ENCODE measurements at places on chromosomes 2 and 18.

- DNase-seq, result no peak
Measured at GRCh38 chr2:30287857-30288513, 56.7 kb downstream of the LBH start.

- no peak for DNase-seq
Measured at GRCh38 chr2:30226144-30227032, 4.9 kb upstream of the LBH start.

GRCh38 chr2:64683771-64684510, 30.2 kb upstream of the SERTAD2 start:
- DNase-seq, result no peak

- no peak for DNase-seq
Measured at GRCh38 chr2:148300544-148300943, 279.7 kb downstream of the MBD5 start.

DNA sequence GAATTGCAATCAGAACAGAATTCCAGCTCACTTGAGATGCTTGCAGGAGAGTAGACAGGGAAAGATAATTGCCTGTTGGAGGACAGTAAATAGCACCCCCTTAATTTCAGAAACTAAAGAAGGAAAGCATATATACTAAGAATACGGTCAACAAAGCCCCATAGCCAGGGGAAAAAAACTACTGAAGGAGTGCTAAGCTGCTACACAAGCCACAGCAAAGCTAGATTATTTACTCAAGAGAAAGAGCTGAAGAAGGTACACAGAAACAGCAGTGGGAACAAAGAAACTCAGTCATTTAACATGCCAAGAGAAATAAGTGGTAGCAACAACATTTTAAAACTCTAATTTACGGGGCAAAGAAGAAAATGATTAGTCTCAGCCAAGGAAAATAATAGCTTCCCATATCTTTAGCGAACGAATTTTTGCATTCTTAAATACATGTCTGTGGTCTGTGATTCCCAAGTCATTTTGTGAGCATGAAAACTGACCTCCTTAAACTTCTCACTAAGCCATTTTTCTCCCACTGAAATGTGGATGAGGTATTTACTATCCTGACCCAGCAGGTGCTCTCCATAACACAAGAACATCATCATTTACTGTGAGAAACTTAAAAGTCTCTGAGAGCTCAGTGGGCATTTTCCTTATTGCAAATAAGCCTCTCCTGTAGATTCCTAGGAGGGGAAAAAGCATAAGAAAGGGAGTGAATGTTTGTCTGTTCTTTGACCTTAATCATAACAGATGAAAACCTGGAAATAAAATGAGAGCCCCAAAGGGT, 196.0 kb downstream of the PAX3 start:
- no peak for DNase-seq

GRCh38 chr2:19815746-19816145, 86.0 kb downstream of the TTC32 start:
- DNase-seq, result no peak

DNA sequence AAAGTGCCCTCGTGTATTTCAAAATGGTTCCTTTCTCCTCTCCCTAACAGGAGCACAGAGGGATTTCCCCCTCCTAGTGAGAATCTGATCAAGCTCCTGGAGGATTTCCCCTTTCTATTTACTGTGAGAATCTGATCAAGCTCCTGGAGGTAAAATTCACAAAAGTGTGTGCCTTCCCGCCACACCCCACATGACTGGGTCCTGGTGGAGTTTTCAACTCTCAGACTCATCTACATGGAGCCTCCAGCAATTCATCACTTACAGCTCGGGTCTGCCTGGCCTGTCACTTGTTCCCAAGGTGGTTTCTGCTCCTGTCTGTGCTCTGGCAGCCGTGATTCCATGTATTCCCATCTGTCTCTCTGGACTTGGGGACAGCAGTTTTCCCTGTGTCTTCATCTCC, 590.7 kb downstream of the FBXO15 start:
- no peak for DNase-seq

DNA sequence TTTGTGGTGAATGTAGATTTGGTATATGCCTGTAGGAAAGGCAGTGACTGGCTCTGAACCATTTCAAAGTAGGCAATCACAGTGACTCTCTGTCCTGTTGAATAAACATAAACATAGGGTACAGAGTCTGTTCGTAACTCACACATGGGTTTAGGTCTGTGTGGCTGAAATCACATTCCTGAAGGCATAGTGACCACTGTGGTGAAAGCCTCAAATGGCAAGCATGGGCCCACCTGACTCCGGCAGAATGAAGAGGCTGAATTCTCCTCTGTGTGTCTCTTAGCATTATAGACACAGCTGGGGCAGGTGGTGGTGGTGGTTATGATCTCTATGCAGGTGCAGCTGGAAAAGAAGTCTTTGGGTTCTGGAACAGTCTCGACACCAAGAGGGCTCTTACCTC, 61.2 kb downstream of the ITGA6 start:
- DNase-seq, result no peak

GRCh38 chr2:64631771-64632170, 21.9 kb downstream of the SERTAD2 start:
- no peak for DNase-seq

DNA sequence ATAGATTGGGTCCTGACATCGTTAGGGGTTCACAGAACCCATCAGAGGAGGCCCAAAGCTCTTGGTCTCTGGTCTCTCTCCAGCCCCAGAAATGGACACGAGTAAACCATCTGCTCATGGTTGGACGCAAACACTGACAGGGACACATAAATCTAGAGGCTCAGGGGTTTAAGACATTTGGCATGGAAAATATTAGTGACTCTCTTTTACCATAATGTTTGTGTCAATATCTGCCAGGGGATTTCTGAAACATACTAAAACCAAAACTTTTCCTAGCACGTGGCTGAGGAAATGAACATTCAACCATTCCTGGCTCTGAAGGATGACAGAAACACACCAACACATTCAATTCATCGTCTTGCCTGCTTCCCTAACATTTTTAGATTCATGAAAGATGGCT, 226.2 kb downstream of the SP3 start:
- DNase-seq, result no peak

GRCh38 chr2:191001032-191001431, 12.9 kb downstream of the STAT1 start:
- DNase-seq, result no peak

GRCh38 chr2:181848261-181848886, 43.2 kb upstream of the ITPRID2 start:
- DNase-seq, result no peak

DNA sequence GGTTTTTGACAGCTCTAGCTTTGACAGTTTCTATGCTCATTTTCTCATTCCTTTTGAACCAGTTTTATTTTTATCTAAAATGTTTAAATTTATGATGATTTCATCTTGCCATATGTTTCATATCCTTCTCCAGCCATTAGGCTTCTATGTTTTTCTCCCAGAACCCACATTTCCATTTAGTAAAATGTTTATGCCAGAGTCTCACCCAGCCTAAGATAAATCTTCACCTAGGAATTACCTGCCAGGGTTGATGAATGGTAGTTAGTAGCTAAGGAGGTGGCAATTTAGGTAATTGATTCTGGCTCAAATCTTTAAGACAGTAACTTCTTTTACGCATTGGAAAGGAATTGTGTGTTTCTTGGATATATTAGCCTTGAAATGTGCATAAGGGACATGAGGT, 83.6 kb downstream of the PRKRA start:
- DNase-seq, result no peak

DNA sequence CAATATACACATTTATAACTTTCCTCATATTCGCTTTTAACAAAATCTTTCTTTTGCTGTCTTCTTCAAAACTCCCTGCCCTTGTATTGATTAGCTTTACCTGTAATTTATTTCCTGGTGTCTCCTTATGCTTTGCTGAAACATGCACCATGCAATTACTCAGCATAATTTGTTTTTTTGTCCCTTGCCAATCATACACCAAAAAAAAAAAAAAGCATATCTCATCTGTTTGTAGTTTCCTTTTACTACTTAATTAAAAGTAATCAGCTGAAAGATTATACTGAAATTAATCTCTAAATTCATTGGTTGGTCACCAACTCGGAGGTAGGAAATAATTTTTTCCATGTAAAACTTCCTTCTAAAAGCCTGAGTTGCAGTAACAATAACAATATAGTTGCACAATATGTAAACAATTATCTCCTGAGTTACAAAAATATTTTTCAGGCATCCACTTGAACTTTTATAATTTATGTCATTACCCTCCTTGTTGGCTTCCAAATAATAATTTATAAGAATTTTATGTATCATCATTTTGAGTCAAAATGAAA, 53.0 kb upstream of the ROCK1 start:
- DNase-seq, result no peak

DNA sequence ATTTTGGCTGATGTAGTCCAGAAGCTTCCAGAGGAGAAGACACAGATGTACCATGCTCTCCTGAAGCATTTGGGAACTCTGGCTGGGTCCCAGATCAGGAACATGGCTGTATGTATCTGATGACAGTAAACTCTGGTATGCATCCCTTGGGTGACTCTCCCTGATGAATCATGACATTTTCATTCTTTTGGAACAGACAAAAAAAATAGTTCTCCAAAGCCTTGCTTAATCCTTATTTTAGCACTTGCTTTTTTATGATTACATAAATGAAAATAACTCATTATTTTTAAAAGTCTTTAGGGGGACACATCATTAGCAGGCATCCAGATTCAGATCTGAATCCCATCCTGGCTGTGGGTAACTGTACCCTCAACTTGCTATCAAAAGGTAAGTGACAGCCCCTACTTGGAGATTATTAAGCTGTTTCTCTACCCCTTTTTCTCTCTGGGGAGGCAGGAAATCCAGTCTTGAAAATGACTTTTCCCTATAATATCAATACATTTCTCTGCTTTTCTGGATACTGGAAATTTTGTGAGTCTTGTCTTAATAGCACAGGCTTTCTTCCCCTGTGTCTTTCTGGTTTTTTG, 23.3 kb downstream of the AOX1 start:
- no peak for DNase-seq

DNA sequence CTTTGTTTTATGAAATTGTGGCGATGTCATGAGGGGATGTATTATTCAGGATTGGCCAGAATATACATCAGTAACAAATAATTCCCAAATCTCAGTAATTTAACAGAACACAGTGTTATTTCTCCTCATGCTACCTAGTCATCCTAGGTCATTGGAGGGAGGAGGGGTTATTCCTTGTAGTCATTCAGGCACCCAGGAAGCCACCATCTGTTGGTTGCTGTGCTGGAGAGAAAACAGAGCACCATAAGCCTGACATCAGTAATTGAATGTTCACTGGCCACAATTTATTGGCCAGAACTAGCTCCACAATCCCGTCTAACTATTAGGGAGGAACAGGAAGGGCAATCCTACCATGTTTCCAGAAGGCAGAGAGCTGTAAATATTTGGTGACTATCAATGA, 303.5 kb upstream of the CELF4 start:
- DNase-seq, result no peak

DNA sequence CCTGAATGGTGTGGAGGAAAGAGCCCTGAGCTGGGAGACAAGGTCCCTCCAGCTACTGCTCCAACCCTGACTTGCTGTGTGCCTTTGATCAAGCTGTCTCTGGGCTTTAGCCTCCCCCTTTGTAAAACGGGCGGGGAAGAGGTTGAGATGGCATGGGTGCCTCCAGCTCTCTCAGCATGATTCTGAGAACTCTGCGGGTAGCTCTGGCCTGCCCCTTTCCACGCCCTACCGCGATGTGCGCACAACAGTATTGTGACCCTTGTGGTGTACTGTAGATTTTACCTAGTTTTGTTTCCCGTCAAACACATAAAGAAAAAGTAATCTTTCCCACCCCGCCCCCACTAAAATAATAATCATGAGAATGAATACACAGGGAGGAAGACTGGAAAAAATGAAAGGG, 5.3 kb downstream of the CD8A start:
- DNase-seq, result no peak

- DNase-seq, result no peak
Measured at GRCh38 chr2:187266147-187266546, 181.9 kb downstream of the CALCRL start.

- DNase-seq, result no peak
Measured at GRCh38 chr2:239195318-239195871, 205.4 kb downstream of the HDAC4 start.

DNA sequence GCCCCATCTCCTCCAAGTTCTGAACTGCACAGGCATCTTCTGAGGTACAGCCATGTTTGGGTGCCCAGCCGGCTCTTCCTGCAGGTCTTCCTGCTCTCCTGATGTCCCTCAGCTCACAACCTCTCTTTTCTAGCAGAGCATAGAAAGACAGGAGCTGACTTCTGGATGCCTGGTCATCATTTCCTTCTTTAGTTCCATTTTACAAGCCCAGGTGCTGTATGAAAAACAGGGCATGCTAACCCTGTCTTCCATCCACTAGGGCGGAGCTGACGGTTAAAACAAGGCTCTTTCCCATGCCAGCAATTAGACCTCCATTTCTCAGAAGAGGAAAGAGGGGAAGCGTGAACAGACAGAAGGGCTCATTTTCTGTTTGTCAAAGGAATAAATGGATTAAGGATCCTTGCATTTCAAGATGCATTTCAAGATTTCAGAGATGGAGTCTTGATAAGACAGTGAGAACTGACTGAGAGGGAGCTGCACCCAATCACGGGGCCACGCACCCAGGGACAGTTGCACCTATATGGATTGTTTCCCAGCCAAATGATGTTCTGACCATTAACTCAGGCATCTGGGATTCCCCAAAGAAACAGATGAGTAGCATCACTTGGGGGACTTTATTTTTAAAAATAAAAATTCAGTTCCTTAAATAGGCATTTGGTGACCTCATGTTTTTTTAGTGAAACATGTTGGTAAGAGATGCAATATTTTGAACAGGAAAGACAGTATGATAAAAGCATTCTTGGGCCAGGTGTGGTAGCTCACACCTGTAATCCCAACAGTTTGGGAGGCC, 45.8 kb upstream of the EML6 start:
- no peak for DNase-seq

GRCh38 chr2:50491541-50492476, 540.1 kb downstream of the NRXN1 start:
- peak; percentile 1 for DNase-seq

- DNase-seq, result no peak
Measured at GRCh38 chr2:83901317-83901716, 557.8 kb downstream of the SUCLG1 start.

- DNase-seq, result no peak
Measured at GRCh38 chr2:178579006-178579405, 98.7 kb downstream of the PLEKHA3 start.

GRCh38 chr2:134796373-134796772, 42.0 kb upstream of the ACMSD start:
- no peak for DNase-seq

GRCh38 chr2:97932975-97933662, 62.6 kb downstream of the TMEM131 start:
- no peak for DNase-seq

GRCh38 chr2:65901756-65902155, 469.4 kb upstream of the SPRED2 start:
- no peak for DNase-seq

- no peak for DNase-seq
Measured at GRCh38 chr2:85799215-85799956, 45.6 kb downstream of the ATOH8 start.
